Globus pallidus (tissue), 1 donor: ENCODE measurements at places on chromosomes 5 and 9.

GRCh38 chr9:128215491-128216409 lies 12.6 kb downstream of the DNM1 start:
- DNase-seq = no peak

GRCh38 chr9:17802249-17802857 lies 223.5 kb downstream of the SH3GL2 start:
- no peak for DNase-seq

GRCh38 chr5:90967851-90968250 lies 409.3 kb downstream of the ADGRV1 start:
- DNase-seq = no peak

GRCh38 chr5:131783874-131784273 lies 12.9 kb downstream of the FNIP1 start:
- DNase-seq = no peak

- no peak for DNase-seq
These were observed 114.7 kb upstream of the CXCL14 start for GRCh38 chr5:135693371-135693955.

DNA sequence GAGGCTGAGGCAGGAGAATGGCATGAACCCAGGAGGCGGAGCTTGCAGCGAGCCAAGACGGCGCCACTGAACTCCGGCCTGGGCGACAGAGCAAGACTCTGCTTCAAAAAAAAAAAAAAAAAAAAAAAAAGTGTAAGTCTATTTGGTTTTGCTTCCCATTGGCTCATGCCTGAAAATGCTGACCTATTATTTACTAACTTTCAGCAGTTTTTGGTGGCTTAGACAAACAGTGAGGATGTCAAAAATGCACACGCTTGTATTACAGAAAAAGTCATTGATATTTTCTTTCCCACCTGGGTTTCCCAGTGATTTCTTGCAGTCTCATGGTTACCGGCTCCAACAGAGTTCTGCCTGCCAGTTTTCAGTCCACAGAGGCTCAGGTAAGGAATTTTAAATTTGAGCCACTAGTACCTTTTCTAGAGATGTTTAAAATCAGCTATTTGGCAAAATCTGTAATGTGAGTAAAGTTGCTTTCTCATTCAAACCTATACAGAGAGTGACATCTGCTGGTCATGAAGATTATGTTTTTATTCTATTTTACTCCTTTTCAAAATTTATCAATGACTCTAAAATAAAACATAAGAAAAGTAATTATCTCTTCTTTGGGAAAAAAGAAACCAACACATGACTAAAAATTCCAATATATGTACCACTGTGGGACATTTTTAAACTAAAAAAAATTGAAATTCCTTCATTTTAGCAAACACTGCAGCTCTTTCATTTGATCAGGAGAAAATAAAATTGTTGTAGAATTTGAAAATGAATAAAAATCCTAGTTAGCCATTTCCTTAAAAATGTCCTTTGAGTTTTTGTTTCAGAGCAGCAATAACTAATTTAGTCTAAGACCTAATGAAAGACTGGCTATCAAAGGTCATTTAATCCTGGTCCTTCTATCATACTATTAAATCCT lies 8.8 kb downstream of the FAM200C start:
- no peak for DNase-seq

- DNase-seq = peak; percentile 13
These were observed 109.8 kb downstream of the NR6A1 start for GRCh38 chr9:124661271-124661670.

DNA sequence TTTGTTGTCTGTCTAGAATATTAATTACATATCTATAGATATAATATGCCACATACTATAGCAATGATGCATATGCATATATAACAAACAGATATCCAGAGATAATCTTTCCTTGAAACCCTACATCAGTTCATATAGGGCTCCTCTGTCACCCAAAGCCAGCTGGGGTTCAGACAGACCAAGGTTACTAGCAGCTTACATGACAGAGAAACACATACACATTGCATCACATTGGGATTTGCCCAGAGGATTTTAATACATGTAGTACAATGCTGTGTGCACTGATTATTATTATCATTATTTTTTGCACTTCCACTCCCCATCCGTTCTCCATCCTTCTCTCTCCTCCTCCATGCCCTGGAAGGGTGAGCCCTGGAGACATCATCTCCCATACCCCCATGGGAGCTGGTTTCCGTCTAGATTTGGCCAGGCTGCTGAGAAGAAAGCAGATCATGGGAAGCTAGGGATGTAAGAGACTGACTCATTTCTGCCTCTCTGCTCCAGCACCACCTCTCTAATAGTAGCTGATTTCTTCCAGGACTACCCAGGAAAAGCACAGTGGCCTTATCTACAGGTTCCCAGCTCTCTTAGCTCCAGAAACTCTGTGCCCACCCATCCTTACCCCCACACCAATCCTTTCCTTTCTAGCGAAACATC lies 23.3 kb downstream of the FST start:
- DNase-seq = no peak

DNA sequence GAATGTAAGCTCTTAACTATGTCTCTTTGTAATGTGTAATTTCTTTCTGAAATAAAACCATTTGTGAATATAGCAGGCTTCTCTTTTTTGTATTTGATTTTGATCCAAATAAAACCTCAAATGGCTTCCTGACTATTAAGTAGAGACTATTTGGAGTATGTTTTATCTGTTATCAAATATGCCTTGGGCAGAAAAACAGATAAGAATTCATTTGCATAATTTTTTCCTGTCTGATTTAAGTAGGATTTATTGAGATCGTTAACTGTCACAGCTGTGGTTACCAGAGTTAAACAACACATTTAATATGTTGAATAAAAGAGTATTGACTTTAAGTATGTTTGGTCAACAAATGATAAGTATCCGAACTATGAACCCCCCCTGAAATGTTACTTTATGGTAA lies 104.9 kb downstream of the MELK start:
- no peak for DNase-seq

GRCh38 chr5:23084815-23085214 lies 231.7 kb upstream of the CDH12 start:
- DNase-seq = no peak

GRCh38 chr5:55994495-55994997 lies at the start of gene IL6ST:
IL6ST (minus strand) TSS chr5:55994963; CDS start chr5:55976278, 18,685 bp downstream.
- DNase-seq = no peak

- no peak for DNase-seq
These were observed 5.5 kb downstream of the PAX5 start for GRCh38 chr9:37028420-37029031.

DNA sequence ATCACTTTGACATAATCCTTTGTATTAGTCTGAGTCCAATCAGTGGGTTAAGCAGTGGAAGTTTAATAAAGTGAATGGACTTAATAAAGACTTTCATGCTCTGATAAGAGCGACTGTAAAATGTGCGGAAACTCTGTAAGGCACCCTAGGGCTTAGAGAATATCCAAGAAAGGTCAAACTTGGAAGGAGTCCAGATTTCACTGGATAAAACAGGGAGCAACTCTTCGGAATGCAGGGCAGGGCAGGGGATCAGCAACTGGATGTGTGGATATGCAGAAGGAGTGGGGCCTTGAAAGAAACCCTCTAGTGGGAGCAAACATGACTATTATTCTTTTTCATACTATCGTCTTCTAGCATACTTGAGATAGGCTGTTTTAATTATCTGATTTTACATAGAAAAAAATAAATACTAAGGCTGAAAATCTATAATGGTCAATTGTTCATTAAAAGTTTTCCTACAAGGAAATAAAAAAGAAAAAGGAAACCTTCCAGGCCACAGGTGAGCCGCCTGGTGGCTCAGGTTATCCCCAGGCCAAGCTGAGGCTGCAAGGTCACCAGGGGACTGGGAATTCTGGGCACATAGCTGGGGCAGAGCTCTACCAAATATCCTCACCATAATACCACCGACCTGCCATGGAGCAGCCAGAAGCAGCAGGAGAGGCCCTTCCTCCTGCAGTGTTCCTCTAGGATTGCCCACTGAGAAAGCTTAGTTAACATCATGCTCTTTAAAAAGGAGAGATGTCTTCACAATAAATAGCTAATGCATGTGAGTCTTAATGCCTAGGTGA lies 46.3 kb upstream of the CCDC112 start:
- DNase-seq = no peak

DNA sequence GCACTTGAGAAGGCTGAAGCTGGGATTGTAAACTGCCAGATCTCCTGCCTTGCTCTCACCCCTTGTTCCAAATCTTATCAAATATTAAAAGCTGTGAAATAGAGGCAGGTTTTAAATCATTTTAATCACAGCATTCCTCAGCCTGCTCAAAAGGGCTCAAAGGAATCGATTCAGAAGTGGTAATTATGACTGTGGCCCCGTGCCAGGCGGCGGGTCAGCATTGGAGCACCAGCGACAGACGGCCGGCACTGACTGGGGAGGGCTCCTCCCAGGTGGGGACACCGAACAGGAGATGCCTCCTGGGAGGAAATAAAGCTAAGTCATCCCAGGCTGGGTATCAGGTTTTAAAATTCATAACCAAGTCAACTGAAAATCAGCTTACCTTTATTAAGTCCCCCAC lies 66.7 kb downstream of the KCNIP1 start:
- no peak for DNase-seq

GRCh38 chr9:98706651-98707165 lies 2.0 kb downstream of the GABBR2 start:
- DNase-seq = no peak

DNA sequence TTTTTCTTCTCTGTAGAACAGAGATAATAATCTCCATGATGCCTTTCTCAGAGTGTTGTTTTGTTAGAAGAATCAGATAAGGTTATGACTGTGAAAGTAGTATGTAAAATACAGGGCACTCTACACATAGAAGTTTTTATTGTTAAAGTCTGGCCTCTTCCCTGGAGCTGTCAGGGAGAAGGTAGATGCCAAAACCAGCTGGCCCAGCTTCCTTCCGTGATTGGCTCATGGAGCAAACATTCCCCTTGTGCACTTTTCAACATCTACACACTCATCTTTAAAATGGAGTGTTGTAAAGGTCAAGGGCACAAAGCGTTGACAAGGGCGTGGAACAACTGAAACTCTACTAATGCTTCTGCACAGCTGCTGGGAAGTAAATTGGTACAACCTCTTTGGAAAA lies 7.4 kb upstream of the RNF183 start:
- DNase-seq = no peak

- no peak for DNase-seq
These were observed 81.9 kb downstream of the DMRTA1 start for GRCh38 chr9:22528485-22528884.

DNA sequence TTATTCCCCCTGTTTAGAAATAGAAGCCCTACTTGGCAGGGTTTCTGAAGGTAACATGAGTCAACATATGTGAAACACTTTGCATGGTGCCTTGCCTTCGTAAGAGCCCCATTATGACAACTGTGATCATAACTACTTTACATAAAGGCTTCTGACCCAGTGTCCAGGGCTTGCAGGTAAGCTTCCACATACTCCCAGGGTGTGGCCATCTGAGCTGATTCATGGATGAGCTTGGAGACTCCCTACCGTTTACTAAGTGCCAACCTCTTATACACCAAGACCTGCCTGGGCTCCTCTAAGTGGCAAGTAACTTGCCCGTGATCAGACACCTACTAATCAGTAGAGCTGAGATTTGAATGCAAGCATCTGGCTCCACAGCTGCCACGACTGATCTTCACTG lies 62.8 kb upstream of the C5orf58 start:
- DNase-seq = no peak

DNA sequence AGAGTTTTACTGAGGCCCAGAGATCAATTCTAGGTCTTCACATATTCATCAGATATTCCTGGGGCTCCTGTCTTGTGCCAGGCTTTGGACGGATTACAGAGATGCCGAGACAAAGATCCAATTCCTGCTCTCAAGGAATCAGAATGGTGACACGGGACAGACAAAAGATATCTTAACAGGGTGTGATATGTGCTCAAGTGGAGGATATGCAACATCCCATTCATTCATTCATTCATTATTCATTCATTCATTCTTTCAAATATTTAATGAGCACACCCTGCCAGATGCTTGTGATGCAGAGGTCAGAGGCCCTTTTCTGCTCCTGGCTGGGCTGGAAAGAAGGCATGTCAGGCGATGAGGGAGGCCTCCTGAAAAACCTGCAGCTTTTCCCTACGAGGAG lies 21.8 kb downstream of the LHX2 start:
- DNase-seq = no peak

DNA sequence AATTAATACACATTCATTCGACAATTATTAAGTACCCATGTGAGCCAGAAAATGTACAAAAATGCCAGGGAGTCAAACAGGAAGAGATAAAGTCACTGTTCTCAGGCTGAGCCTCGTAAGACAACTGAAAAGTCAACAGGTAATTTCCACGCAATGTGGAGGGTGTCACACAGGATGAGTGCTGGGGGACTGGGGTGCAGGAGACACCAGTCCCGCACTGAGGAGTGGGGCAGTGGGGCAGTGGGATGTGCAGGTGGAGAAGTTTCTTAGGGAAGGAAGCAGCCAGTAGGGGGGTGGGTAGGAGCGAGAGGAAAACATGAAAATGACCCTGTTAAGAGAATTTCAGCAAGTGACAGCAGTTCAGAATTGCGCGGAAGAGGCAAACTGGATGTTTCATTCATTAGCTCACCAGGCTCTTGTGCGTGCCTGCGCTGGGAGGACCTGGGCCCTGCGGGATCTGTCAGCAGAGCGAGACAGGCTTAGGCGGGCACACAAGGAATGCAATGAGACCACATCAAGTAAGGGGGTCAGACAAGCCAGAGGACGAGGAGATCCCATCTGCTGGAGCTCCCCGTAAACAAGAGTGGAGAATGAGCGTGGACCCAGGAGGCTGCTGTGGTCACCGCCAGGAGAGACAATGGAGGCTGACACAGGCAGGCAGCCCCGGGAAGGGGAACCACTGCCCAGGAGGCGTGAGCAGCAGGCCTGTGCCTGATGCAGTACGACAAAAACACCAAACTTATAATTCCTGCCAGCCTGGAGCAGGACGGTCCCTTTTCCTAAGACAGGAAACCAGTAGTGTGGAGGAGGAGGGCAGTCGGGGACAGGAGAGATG lies 21.0 kb downstream of the CAMSAP1 start:
- peak; percentile 66 for DNase-seq

- DNase-seq = no peak
These were observed 212.9 kb downstream of the ARRDC3 start for GRCh38 chr5:91170266-91170665.

DNA sequence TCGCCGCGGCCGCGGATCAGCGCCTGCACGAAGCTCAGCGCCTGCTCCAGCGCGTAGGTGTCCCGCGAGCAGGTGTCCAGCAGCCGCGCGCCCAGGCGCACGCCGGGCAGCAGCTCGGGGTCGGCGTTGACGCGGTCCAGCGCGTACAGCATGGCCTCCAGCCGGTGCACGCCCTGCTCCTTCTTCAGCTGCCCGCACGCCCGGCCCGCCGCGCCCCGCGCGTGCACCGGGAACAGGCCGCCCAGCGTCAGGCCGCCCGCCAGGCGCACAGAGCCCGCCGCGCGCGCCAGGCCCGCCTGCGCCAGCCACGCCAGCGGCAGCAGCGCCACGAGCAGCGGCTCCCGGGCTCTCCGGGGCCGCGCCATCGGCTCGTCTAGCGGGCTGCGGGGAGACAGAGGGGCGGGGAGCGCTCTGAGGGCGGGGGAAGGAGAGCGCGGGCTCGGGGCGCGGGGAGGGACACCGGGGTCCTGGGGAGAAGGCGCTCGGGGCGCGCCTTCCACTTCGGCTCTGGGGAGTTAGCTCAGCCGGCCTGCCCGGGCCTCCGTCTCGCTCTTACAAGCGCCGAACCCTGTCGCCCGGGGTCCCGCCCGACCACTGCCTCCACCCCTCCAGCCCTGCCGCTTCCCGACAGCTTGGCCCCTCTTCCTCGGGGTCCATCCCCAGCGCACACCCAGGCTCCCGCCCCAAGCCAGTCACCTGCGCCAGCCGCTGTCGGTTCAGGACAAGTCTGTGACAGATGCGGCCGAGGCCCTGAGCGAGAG lies at the start of gene GRM6:
GRM6 (minus strand) TSS at position 741 of the 761 bp plus-strand sequence; CDS start at position 365, 376 bp downstream.
- no peak for DNase-seq
